ENCODE measurements at places on chromosomes 2 and 18.

DNA sequence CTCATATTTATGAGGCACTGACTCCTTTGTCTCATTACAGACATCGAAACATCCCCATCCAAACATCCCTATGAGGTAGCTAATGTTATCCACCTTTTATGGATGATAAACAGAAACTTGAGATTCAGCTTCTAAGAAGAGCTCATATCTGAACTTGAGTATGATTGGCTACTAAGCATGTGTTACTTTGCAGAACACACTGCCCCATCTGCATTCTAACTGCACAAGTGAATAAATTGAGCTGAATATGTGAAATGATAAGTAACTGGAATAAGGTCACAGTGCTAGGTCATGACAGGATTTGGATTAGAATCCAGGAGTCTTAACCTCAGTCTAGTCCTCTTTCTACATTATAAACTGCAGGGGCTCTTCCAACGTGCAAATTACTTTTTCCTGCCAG, 172.7 kb downstream of the SETBP1 start:
- no peak for DNase-seq

DNA sequence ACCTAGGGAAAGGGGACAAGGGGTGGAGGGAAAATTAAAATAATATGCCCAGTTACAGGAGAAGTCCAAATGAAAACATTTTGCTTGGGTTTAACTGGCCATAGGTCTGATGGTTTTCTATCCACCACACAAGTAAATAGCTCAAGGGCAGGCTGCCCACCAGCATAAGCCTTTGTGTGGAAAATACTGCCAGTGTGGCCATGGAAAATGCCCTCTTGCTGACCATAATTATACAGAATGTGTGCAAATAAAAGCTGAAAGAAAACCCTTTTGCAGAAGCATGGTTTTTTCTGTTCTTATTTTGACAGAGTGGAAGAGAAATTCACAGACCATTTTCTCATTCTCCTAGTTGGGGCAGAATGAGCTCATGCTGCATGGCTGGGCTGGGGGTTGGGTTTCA, 111.3 kb upstream of the SIX2 start:
- no peak for DNase-seq

DNA sequence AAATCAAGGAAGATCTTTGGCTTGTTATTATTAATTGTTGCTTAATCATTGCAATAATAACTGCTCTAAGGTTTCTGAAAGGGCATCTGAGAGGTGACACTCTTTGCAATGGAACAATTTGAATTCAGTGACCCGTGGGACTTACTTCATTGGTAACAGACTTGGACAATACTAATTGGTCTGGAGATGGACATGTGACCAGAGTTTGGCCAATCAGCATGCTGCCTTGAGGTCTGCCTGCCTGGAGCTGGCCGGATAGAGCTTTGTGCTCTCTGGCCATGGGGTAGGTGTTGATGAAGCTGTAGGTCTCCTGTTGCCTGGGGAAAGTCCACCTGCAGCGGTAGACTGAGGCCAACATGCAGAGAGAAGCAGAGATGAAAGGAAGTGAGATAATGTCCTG, 24.0 kb upstream of the VPS4B start:
- DNase-seq, result no peak

GRCh38 chr2:186256540-186256939, 229.5 kb upstream of the ZC3H15 start:
- no peak for DNase-seq

GRCh38 chr18:77366720-77367641, 117.3 kb downstream of the GALR1 start:
- peak; percentile 46 for DNase-seq

GRCh38 chr2:172613040-172613439, 57.1 kb downstream of the PDK1 start:
- no peak for DNase-seq

GRCh38 chr2:121171625-121172119, 113.3 kb downstream of the TFCP2L1 start:
- no peak for DNase-seq

DNA sequence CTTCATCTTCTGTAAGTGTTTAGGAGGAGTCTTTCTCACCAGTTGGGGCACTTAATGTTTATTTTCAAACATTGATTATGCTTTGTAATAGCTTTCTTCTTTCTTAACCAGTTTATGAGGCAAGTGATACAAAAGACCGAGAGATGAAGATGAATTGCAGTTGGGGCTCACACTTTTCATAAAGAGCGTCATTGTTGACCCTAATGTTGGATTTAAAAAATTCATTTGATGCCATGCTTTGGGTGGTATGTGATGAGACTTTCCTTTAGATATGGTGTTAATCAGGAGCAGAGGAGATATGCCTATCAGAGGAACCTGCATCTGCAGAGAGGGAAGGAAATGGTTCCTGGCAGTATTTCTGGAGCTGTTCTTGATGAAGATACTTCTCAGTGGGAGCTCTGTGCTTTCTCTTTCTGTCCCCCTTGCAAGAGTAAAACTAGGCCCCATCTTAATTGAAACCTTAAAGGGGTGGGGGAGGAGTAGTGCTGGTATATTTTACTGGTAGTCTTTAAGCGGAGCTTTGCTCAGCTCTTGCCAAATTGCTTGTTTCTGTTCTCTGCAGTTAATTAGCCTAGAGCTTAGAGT, 2.3 kb downstream of the EML4 start:
- no peak for DNase-seq

- DNase-seq, result no peak
These were observed 128.7 kb upstream of the CCDC68 start for GRCh38 chr18:55088000-55088401.

DNA sequence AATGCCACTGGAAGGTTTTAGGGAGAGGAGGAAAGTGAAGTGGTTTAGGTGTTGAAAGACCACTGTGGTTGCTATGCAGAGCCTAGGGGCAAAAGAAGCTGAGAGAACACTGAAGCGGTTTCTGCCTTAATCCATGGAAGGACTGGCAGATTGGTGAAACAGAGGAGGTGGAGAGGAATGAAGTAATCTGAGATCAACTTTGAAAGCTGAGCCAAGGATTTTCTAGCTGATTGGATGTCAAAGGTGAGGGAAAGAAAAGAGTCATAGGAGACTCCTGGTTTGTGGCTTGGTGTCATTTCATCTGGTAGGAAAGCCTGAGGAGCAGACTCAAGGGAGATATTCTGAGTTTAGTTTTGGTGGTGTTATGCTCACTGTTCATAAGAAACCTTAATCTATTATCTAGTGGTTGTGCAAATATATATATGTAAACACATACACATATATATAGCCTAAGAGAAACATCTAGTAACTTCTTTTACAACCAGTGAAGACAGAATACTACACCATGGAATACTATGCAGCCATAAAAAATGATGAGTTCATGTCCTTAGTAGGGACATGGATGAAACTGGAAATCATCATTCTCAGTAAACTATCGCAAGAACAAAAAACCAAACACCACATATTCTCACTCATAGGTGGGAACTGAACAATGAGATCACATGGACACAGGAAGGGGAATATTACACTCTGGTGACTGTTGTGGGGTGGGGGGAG, 134.1 kb upstream of the CREB1 start:
- DNase-seq, result no peak

DNA sequence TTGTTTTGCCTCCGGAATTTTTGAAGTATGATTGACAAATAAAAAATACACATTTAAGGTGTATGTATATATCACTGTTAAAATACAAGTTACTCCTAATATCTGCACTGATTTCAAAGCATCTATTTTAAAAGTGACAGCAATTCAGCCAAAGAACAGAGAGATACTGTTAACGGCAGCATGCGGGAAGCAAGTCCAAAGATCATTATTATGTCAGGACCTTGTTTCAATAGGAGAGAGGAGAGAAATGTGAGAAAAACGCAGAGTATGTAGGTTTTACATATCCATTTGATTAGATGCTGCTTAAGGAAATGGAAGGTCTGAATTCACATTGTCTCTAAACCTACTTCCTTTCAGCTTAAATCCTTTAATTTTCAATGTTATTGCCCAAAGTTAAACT, 545.5 kb upstream of the SLC8A1 start:
- no peak for DNase-seq

DNA sequence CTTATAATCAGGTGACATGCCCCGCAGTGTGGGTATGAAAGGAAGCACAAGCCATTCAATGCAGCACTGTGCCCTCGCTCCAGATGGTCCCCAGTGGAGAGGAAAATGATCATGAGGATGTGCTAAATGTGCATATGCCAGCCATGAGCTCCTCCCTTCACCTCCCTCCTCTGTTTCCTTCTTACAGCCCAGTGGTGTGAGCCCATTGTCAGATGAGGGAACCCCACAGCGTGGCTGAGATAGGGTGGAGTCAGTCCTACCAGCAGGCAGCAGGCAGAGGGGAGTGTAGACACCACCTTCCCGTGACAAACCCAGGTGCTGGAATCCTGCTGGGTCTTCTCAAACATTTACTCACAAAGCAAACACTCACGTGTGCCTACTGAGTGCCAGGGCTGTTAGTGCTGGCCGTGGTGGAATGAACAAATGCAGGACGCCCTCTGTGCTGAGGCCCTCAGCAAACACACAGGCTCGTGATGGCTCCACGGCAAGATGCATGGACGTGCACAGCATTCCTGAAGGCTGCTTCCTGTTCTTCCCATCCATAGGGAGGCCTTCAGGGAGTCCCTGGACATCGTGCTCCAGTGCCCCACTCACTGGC, 181.7 kb upstream of the TPO start:
- peak; percentile 79 for DNase-seq

DNA sequence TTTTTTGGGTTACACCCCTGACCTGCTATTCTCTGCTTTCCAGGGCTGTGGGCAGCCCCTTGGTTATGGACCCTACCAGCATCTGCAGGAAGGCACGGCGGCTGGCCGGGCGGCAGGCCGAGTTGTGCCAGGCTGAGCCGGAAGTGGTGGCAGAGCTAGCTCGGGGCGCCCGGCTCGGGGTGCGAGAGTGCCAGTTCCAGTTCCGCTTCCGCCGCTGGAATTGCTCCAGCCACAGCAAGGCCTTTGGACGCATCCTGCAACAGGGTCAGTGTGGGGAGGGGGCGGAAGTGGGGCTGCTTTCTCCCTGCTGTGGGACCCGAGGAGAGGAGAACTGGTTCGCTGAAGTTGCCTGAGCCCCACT, 9.7 kb upstream of the WNT10A start:
- DNase-seq, result no peak

- no peak for DNase-seq
These were observed 89.7 kb downstream of the SEMA4F start for GRCh38 chr2:74743778-74744177.

DNA sequence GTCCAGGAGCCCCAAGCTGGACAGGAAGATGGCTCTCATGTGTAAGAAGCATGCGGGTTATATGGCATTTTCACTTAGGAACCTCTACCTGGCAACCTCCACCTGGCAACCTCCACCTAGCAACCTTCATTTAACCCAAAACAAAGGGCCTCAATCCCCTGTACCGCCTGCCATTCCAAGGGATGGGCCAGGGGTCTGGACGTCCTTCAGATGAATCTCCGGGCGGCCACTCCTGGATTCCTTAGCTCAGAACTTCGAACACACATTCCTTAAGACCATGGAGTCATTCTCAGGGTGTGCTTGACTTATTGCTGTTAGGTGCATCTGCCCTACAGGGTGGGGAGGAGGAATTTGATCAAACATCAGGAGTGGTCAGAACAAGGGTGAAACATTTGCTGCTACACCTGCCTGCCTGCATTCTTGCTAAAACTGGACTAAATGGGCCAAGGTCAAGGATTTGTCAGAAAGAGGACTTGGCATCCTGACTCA, 277.6 kb downstream of the PHLPP1 start:
- no peak for DNase-seq

GRCh38 chr2:34827398-34827797, 1228.3 kb upstream of the FAM98A start:
- no peak for DNase-seq
